Fibroblast of skin of abdomen (primary cell): ENCODE measurements at places on chromosomes 4 and X.

- peak; percentile 72 for DNase-seq
These were observed at the start of gene PCDH7 for GRCh38 chr4:30720021-30720660. Gene PCDH7 (plus strand): TSS chr4:30720369. CDS start chr4:30721423, 1,054 bp downstream.

GRCh38 chr4:24417206-24417605, 167.1 kb downstream of the DHX15 start:
- DNase-seq: no peak

GRCh38 chrX:15882704-15883539, 28.3 kb upstream of the AP1S2 start:
- DNase-seq: peak; percentile 3

GRCh38 chr4:179028321-179028720, 1586.1 kb upstream of the AGA start:
- DNase-seq: no peak

DNA sequence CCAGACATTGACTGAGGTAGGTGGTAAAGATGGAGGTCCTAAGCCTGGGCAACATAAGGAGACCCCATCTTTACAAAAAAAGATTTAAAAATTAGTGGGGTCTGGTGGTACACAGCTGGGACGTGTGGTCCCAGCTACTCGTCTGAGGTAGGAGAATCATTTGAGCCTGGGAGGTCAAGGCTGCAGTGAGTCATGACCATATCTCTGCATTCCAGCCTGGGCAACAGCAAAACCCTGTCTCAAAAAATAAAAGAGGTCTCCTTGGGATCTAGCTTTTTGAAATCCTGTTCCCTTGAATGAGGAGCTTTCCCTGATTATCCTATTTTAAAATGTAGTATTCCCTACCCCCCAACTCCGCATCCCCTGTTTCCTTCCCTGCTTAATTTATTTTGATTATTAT, 78.7 kb upstream of the OGT start:
- DNase-seq: no peak

DNA sequence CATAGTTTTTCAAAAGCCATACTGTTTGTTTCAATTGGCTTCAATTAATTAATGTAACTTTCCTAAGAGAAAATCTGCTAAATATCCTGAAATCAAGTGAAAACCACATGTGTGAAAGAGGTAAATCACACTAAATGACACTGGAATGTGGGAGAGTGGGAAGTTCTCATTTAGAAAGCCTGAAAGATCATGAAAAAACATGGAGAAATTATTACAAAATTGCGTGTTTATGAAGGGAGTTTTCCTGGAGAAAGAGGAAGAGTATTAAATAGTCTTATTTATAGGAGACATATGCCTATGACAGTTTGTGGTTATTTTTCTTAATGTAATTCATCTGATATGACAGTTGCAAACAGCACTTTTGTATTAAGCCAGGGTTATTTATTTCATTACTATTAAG, 183.7 kb downstream of the DKK2 start:
- peak; percentile 51 for DNase-seq

DNA sequence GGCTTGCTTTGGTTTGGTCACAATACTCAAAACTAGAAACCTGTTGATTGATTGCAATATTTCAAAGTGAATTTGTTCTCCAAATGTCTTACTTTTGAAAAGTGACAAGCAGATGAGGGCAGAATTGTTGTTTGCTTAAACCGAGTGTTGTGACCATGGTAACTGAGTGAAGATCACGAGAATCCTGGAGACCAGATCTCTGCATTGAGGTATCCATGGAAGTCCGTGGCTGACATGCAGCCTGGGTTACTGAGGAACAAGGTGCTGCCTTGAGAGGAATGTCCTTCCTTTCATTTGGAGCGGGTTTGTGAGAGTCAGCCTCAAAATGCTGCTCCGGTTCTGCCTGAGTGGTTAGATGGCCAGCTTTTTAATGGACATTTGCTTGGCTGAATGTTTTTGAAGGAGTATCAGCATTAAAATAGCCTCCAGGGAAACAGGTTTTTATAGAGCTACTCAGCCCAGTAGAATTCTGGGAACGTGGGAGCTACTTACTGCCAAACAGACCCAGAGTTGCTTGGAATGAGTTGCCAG, 31.3 kb downstream of the NYX start:
- DNase-seq: no peak

DNA sequence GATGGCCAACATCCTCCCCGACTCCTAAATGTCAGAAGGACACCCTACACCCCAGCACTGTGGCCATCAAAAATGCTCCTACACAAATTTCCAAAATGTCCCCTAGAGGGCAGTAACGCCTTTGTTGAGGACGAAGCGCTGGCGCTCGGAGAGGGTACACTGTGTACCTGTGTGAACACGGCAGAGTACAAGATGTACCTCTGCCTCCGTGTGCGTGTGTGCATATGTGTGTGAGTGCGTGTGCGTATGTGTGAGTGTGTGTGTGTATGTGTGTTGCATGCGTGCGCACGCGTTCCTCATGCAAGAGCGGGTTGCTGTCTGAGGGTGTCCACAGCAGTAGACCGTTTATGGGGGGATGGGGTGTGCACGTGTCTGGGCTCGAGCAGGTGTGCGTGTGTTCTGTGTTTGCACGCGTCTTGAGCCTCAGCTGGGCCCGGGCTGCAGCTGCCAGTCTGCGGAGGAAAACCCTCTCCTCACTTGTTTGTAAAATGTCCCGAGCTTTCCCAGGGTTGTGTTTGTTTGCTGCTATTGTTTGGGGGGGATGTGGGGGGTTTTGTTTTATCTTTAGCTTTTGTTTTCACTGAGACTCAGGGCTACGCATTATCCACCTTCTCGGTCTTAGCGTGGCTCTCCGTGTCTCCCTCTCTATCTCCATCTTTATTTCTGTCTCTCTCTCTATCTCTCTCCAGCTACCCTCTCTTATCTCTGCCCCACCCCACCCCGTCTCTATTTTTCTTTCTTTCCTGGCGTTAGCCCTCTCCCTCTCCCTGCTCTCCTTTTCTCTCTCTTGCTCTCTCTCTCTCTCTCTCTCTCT, 10.4 kb upstream of the TSPYL2 start:
- peak; percentile 42 for DNase-seq

GRCh38 chr4:99473131-99473530, 37.7 kb upstream of the C4orf17 start:
- DNase-seq: peak; percentile 6
